ENCODE measurements at places on chromosomes 3 and 15.

DNA sequence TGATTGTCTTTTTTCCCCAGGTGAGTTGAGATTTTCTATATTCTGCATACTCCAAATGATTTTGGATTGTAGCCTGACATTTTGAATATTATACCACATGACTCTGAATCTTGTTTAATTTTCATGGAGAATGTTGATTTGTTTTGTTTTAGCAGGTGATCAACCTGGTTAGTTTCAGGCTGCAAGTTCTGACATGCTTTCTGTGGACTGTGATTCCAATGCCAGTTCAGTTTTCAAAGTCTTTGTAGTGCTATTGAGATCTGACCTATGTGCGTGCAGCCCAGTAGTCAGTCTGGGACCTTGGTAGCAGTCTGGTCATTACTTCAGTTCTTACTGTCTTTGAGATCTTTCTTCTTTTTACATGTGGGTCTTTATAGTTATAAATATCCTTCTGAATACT lies 18.6 kb upstream of the MTMR10 start:
- DNase-seq: no peak

GRCh38 chr15:75210811-75211230 lies 9.1 kb downstream of the C15orf39 start:
- no peak for DNase-seq

DNA sequence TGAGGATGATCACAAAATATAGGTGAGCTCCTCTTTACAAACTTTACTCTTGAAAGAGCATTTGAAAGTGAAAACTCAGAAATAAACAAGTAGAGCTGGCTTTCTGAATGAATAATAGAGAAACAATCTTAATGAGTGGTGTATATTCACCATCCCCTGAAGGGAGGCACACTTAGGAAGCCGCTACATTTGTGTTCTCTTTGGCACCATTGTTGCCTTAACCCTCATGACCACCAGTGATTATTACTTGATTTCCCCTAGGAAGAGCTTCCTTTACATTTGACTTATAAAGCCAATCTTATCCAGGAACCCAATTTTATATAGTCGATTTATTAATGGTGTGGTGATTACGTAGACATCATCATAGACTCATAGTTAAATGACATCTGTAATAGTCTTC lies 883.9 kb downstream of the TBL1XR1 start:
- DNase-seq: no peak

DNA sequence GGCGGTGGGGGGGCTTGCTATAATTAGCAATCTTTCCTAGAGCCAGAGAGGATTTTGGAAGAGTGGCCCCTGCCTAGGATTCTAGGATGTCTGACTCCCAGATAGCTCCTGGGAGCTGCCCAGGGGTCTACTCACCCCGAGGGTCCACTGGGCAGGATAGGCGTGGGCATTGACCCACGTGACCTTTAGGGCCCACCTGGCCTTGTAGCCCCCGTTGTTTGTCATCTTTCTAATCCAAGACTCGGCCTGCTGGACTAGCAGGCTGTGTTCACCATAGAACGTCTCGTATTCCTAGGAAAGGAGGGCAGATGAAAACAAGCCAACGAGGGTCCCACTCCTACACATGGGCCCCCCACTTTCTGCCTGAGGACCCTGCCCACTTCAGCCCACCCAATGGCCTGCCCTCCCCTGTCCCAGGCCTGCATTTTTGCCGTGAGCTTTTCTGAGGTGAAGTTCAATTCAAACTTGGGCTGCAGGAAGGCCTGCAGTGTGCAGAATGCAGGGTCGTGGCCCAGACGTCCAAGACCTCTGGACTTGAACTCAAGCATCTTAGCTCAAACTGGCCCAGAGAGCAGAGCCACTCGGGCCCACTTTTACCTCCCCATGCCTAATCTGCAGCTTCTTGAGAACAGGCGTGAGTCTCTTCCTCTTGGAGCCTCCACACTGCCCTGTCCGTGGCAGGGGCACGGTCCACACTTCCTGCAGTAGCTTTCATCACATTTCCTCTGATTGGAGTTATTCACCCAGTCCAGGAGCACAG lies 41.5 kb downstream of the MUC4 start:
- DNase-seq: no peak

- DNase-seq: no peak
These were observed 17.9 kb upstream of the CRABP1 start for GRCh38 chr15:78322243-78322642.

- DNase-seq: no peak
These were observed 908.9 kb downstream of the ROBO1 start for GRCh38 chr3:78858910-78859309.

DNA sequence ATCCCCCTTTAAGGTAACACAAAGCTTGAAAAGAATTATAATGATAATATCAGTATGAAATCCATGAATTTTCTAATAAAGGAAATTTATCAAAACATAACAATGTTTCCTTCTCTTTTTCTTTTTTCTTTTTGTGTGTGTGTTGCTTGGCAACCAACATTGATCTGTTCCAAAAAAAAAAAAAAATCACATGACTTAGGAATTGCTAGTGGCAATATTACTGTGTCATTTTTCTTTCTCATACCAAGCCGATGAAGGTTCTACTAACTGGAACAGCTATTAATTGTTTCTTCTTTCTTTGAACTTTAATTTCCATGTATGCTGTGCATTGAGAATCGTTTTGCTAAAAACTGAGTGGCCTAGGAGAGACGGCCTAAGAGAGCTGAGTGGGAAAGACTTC lies 317.7 kb upstream of the ONECUT1 start:
- no peak for DNase-seq

DNA sequence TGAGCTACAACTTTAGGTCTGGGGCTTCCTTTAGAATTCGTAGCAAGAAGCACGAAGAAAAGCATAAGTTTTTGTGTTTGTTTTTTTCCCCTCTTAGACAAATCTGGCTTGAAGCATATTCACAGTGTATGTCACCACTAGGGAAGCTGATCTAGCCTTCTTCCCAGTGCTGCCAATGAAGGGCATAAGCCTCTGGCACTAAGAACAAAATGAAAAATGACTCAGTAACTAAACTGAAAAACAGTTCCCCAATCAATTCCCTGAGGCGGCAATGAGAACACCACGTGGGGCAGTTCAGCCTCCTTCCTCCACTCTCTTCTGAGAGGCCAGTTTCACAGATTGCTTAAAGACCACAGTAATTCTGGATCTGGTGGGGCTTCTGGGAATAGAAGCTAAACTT lies 338.1 kb downstream of the GAP43 start:
- no peak for DNase-seq
